ENCODE measurements at places on chromosomes 12 and 14.

DNA sequence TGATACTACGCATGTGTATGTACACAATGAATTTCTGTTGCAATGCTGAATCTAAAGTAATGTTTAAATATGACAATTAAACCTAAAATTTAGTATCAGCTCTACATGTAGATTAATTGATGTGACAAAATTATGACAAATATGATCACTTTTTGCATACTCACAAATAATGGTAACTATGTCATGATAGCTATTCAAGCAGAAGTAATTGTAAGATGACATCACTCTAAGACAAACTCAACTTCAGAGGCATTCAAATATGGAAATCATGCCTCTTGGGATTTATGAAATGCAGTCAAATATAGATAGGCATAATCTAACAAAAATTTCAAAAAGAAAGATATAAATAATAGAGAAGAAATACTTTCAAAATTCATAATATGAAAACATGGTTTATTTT, 571.7 kb upstream of the LRFN5 start:
- no peak for DNase-seq

DNA sequence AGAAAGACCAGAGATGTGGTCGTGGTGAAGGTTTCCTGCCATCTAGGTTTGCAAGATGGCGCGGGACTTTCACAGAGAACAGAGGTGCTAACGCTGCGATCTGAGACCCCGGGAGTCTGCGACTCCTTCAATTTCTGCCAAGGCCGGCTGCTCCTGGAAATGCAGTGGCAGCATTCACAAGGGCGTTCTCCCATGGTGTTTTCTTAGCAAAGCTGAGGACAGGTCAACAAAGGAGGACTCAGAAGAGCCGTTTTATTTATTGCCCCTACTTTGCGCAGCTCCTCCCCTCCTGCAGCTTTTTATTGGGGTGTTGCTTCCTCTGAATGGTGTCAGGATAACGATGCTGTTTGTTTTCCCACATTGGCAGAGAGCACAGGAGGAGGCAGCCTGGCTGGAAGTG, 86.3 kb downstream of the TMEM132C start:
- no peak for DNase-seq

DNA sequence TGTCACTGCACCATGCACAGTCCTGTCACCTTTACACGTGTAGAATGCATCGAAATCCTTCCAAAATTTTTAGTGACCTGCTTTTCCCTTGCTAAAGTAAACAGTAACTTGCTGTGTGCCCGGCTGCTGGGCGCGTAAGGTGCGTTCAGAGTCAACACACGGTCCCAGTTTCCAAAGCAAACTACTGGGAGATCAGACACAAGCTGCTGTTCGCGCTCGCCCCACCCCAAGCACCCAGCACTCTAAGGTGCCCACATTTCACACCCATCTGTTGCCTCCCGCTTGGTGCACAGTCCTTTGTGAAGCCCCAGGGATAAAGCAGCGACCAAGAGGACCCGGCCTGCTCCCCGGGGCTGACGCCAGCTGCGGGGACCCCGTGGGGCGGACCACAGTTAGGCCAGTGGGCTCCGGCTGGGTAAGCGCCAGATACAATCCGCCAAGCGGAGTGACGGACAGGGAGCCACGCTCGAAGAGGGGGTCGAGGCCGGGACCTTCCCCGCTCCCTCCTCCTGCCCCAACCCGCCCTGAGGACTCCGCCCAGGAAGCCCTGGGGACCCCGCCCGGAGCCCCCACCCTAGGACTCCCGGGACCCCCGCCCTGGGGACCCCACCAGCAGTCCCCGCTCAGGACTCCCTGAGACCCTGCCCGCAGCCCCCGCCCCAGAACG, 633 bp downstream of the STX2 start:
- DNase-seq, result no peak

DNA sequence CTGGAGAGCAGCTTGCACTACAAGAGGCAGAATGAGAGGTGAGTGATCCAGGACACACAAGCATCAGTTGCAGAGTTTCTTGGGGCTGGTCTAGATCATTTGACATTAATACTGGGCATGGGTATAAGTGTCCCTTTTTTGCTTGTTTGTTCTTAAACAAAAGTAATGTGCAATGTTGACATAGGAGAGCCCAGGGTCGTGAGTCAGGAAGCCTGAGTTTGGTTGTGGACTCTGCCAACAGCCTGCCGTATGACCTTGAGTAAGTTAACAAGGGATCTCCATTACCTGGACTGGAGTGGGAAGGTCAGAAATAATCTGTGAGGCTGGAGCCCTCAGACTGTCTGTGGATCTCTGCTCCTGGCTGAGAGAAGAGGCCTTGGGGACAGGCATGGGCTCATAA, 170.3 kb downstream of the KCNA5 start:
- no peak for DNase-seq

- no peak for DNase-seq
These were observed 186.7 kb downstream of the EFCAB11 start for GRCh38 chr14:89767861-89768268.

- DNase-seq, result no peak
These were observed 104.5 kb downstream of the MYRFL start for GRCh38 chr12:69929531-69929930.

- no peak for DNase-seq
These were observed 958 bp downstream of the RTN1 start for GRCh38 chr14:59869381-59870255.

DNA sequence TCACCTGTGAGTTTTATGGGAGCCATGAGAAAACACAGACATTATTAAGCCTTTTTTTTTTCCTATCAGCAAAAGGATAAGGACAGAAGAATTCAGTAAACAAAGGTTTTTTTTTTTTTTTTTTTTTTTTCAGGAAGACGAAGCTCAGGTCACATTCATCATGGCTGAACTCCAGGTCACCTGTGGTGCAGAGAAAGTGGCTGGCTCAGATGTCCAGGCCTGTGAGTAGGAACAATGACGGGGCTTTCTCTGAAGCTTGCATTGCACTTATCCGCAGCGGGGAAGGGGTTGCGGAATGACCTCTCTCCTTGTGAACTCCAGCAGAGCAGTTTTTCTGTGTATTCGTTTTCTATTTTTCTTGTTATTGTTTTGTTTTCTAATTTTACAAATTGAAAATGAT, 759.6 kb upstream of the TMEM132C start:
- no peak for DNase-seq

DNA sequence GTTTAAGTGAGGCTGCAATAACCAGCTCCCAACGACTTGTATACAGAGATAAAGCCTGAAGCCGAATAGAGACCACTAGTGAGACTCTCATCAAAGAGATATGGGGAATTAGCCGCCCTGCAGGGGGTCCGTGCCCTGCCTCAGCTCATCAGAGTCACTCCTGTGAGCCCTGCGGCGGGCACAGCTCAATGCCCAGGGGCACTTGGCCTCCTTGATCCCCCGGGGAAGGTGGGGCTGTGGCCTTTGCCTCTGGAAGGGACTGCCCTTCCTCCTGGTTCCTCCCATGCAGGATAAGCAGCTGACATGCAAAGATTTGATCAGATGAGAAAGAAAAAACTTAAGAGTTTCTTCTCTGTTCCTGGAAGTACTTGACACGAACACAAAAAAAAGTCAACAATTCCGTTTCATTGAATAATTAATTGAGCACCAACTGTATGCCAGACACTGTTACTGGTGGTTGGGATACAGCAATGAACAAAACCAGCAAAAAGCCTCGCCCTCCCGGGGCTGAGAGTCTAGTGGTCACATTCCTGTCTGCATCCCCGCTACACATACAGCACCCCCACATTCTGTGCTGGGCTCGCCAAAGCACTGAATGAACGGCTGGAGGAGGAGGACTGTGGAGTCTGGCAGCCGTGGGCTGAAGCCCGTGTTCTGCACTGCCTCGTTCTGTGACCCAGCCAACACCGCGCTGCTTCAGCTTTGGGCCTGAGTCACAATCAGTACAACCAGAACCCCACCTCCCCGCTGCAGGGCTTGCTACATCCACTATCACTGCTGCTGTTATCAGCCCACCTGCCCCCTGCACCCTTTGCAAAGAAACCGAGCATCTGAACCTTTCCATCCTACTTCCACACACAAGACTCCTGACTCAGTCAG, 10.3 kb downstream of the TTC7B start:
- DNase-seq, result no peak

GRCh38 chr12:100672075-100672592, 98.7 kb downstream of the GAS2L3 start:
- no peak for DNase-seq

DNA sequence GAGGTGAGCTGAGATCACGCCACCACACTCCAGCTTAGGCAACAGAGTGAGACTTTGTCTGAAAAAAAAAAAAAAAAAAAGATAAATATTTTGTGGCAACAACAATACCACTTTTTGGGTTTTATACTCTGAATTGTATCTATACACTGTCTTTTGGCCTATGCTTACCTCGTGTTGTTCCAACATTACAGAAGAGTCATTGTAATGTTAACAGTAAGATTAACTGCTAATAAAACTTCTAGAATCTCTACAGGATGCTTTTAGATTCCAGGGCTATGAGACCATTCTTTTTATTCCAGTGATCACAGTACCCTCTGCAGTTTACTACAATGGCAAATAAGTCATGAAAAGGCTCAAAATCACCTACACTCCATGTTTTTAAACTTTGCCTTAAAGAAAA, 11.6 kb downstream of the IFT81 start:
- no peak for DNase-seq

- DNase-seq, result no peak
These were observed 2.8 kb downstream of the VPS29 start for GRCh38 chr12:110498984-110499706.

DNA sequence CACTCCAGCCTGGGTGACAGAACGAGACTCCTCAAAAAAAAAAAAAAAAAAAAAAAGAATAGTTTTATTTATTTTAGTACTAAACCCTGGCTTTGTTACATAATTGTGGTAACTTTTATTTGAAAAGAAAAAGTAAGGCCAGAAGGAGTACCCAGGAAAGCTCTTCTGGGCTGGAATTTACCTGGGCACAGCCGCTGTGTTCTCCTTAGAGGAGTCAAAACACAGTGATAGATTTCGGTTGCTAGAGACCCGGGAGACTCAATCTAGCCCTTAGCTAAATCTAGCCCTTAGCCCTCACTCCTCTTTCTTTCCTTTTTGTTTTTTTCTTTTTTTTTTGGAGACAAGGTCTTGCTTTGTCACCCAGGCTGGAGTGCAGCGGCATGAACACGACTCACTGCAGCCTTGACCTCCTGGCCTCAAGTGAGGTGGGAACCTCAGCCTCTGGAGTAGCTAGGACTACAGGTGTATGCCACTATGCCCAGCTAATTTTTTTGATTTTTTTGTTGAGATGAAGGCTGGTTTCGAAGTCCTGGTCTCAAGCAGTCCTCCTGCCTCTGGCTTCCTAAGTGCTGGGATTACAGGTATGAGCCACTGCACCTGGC, 49.7 kb downstream of the SYNE2 start:
- DNase-seq, result no peak

DNA sequence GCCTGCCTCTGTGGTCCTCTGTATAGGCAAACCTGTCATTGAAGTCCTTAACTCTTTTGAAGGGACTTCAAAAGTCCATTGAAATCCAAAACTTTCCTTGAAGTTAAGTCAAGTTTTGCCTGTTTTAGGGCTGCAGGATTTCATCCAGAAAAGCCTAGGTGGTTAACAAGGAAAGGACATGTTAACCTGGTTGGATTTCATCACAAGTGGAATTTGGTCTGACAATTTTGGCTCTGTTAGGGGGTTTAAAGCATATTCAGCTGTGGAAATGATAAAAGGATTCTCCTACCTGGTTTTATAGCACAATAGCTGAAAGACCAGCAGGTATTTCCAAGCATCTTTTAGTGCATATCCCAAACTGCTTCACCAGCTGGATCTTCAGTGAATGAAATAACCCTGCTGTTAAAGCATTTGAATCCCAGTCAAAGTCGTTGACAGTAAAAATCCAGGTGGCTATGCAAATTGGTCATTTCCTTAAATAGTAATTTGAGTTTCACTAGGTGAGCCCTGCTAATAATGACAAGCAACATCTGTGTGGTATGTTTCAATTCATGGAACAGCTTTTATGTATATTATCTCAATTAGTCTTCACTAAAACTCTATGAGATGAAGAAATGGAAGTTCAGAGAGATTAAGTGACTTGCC, 400.5 kb downstream of the ETNK1 start:
- no peak for DNase-seq

- no peak for DNase-seq
These were observed 207.8 kb upstream of the OTX2 start for GRCh38 chr14:57018065-57018464.

DNA sequence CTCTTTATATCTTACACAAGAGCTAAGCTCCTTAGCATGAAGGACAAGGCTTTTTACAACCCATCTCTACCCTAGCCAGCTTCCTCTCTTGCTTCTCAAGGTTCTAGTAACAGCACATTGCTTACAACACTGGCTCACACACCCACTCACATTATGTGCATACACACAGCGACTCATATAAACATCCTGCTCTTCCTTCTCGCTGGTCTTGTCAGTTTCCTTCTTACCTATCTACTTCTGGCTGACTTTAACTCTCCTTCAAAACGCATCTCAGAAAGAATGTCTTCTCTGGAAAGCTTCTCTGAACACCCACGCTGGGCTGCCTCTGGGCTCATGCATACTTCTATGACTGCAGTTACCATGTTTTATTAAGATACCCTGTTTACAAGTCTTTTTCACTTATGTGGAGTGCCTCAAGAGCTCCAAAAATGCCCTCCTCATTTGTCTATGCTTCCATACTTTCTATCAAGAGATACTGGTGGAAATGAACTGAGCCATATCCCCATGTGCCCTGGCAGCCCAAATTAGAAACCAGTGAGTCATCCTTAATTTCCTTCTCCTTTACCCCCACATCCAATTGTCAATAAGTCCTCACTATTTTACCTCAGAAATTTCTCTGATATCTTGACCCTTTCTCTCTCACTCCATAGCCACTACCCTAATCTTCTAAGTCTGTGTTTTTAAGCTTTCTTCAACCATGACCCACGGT, 126.9 kb upstream of the KRAS start:
- DNase-seq, result no peak

- no peak for DNase-seq
These were observed 5.0 kb upstream of the EPS8 start for GRCh38 chr12:15794196-15794595.

GRCh38 chr12:70002097-70002911, 177.3 kb downstream of the MYRFL start:
- DNase-seq, result no peak

DNA sequence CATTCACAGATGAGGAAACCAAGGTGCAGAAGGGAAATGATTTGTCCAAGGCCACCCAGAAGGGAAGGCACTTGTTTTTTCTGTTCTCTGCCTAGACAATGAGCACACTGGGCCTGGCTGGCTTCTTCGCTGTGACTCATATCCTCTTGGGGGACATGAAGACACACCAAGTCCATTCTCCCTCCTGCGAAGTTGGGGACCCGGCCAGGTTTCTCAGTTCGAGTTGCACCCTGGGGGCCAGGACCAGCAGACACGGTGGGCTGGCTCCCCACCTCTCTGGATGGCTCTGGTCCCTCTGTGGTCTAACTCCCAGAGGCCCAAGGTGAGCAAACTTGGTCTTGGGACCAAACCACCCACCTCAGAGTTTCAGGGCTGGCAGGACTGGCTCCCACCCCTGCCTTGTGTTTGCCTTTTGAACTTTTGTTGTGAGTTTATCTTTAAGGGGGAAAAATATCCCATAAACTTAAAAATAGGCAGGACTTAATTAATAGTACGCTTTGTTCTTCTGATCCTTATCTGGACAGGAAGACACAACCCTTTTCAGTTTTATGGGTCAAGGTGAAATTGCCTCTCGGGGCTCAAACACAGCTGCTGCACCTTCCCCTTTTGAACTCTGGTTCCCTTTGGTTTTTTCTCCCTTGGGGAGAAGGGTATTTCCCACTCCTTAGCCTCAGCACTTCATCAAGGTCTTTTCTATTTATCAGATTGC, 9.0 kb upstream of the MLEC start:
- no peak for DNase-seq

- no peak for DNase-seq
These were observed 433.6 kb downstream of the ZFP36L1 start for GRCh38 chr14:68359022-68359836.

GRCh38 chr14:63220526-63220925, 16.3 kb downstream of the RHOJ start:
- DNase-seq, result no peak

All from ascending aorta (tissue), 2 donors.